ENCODE measurements at places on chromosomes 6 and 20. TPM values are rescaled to one million over a fixed set of nuclear protein-coding genes. Genes with fewer than 3 reads are reported as not detected.

HLA-A gene
- 1,801 TPM for total RNA-seq

- no peaks in the 10 kb centered on the region for H3K36me3 ChIP-seq
- peaks cover 18% of the 10 kb centered on the region for H3K27me3 ChIP-seq
- peak; percentile 46 for DNase-seq
- H3K4me3 ChIP-seq = peak overlapping the region; percentile 94
- H3K4me1 ChIP-seq = peaks cover 49% of the 10 kb centered on the region
Measured at GRCh38 chr6:45423824-45424450, 46.2 kb upstream of the SUPT3H start.

DNA sequence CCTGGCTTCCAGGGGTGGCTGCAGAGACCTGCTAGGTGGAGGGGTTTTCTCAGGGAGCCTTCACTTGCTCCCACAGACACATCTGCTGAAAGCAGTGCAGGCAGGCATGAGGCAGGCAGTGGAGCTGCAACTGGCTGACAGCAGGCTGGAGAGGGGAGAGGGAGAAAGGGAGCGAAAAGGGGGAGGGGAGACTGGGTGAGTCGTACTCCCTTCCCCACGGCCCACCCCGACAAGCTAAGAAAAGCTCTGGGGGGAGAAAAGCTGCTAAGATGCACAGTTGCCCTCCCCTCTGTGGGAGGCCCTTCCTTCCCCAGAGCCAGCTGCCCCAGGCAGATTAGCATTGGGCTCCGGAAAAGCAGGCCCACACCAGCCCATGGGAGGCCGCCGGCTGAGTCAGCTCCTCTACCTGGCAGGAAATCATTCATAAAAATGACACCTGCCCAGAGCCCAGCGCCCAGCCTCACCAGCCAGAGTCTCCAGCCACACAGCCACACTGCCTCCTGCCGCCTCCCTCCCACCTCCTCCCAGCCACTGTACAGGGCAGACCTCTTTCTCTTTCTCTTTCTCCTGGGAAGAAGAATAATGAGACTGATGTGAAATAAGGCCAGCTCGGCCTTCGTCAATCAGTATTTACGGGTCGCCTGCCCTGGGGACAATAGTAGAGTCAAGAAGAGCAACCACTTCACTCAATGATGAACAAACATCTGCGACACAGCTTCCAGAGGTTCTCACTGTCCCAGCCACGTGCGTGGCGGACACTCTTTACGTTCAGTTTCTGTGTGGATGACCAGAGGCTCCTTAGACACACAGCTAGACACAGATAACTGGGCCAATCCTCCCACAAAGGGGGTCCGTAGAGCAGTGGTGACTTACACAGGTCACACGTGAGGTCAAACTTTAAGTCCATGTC, 7.7 kb upstream of the C20orf203 start:
- no peak for DNase-seq
- H3K4me3 ChIP-seq = no peak overlapping the region
- no peaks in the 10 kb centered on the region for H3K27me3 ChIP-seq
- no peaks in the 10 kb centered on the region for H3K36me3 ChIP-seq
- peaks cover 15% of the 10 kb centered on the region for H3K4me1 ChIP-seq
- H3K27ac ChIP-seq = no peak overlapping the region

GLP1R gene
- not detected for total RNA-seq

DNA sequence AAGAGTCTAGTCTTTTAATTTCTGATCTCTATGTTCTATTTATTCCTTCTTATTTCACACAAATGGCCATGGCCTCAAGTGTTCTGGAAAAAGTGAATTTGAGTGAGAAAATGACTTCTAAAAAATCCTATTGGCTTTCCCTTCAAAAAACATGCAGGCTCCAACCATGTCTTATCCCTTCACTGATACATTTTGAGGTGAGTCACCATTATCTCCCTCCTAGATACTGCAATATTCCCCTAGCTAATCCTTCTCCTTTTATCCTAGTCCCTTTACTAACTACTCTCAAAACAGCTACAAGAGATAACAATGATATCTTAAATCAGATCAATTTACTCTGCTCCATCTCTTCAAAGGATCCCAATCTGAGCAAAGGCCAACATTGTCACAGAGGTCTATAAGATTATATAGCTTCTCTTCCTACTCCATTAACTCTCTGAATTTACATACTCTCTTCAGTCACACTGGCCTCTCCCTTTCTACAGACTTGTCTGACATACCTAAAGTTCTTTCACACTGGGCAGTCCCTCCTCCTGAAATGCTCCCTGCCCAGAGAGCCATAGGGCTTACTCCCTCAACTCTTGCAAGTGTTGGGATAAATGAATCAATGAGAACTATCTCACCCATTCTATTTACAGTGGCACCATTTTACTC, 129.2 kb downstream of the TENT5A start:
- no peaks in the 10 kb centered on the region for H3K36me3 ChIP-seq
- no peaks in the 10 kb centered on the region for H3K27me3 ChIP-seq
- no peak overlapping the region for H3K27ac ChIP-seq
- DNase-seq = no peak
- no peak overlapping the region for H3K4me3 ChIP-seq

All from CD4-positive, alpha-beta T cell (primary cell).